Fibroblast of lung (primary cell): ENCODE measurements at places on chromosomes 4 and X.

GRCh38 chr4:100208459-100208858, 18.2 kb upstream of the DDIT4L start:
- DNase-seq = peak; percentile 10
- no peaks in the 10 kb centered on the region for H3K36me3 ChIP-seq
- H3K27ac ChIP-seq = no peak overlapping the region
- H3K27me3 ChIP-seq = no peaks in the 10 kb centered on the region
- H3K4me1 ChIP-seq = no peaks in the 10 kb centered on the region
- H3K4me3 ChIP-seq = no peak overlapping the region

DNA sequence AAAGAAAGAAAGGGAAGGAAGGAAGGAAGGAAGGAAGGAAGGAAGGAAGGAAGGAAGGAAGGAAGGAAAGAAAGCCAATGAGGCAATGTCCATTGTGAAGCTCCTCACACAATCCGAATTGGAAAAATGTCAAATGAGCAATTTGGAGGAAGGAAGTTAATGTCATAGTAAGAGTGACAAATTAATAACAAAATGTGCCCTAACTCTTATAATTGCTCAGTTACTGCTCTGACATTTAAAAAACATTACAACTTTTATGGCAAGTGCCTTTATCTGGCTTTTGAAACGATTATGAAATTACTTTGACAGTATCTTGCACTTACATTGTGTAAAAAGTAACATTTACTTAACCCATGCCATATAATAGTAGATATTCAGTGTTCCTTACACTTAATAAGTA, 96.5 kb upstream of the EFHC2 start:
- H3K27me3 ChIP-seq = no peaks in the 10 kb centered on the region
- no peak for DNase-seq
- no peaks in the 10 kb centered on the region for H3K4me1 ChIP-seq
- H3K27ac ChIP-seq = no peak overlapping the region
- no peaks in the 10 kb centered on the region for H3K36me3 ChIP-seq

DNA sequence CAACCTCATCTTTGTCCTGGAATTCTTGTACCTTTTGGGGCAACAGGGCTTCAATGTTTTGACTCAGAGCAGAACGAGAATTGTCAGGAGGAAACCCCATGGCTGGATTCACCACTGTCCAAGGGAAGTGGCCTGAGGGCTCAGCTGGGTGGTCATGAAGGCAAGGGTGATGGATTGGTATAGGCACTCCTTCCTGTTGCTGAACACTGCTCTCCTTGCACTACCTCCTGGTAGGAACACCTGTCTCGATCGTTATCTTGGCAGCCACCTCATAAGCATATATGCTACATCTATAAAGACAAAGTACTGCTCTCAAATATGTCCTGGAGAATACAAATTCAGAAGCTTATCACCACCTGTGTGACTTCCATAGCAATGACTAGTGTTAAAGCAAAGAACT, 79.8 kb downstream of the CCNG2 start:
- H3K36me3 ChIP-seq = no peaks in the 10 kb centered on the region
- peaks cover 13% of the 10 kb centered on the region for H3K27me3 ChIP-seq
- H3K4me1 ChIP-seq = no peaks in the 10 kb centered on the region
- H3K27ac ChIP-seq = no peak overlapping the region

GRCh38 chr4:164215113-164215741, 538.7 kb upstream of the SMIM31 start:
- no peaks in the 10 kb centered on the region for H3K4me1 ChIP-seq
- no peaks in the 10 kb centered on the region for H3K27me3 ChIP-seq
- no peak overlapping the region for H3K27ac ChIP-seq
- DNase-seq = no peak
- no peak overlapping the region for H3K4me3 ChIP-seq
- H3K36me3 ChIP-seq = no peaks in the 10 kb centered on the region

DNA sequence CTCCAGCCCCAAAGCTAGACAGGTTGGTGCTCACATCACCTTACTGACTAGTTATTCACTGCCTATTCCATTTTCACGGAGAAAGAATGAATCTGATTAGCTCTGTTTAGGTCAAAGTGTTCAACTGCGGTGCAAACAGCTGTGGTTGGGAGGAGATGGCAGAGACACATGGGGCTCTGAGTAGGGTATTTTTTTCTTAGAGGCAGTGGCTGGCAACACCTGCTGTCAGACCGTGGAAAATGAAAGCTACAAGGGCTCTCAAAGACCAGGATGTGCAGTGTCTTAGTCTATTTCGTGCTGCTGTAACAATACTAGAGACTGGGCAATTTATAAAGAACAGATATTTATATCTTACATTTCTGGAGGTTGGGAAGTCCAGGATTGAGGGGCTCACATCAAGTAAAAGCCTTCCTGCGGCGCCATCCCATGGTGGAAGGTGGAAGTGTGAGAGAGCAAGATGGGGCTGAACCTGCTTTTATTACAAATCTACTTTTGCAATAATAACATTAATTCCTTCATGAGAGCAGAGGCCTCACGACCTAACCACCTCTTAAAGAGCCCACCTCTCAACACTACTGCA, 10.6 kb downstream of the NYX start:
- no peaks in the 10 kb centered on the region for H3K27me3 ChIP-seq
- H3K27ac ChIP-seq = no peak overlapping the region
- no peaks in the 10 kb centered on the region for H3K36me3 ChIP-seq
- no peak overlapping the region for H3K4me3 ChIP-seq
- H3K4me1 ChIP-seq = no peaks in the 10 kb centered on the region
